SK-N-DZ (cell line): ENCODE measurements at places on chromosomes 3 and 15.

GRCh38 chr15:80504931-80505330 is 100.7 kb downstream of the ARNT2 start:
- no peak for DNase-seq

DNA sequence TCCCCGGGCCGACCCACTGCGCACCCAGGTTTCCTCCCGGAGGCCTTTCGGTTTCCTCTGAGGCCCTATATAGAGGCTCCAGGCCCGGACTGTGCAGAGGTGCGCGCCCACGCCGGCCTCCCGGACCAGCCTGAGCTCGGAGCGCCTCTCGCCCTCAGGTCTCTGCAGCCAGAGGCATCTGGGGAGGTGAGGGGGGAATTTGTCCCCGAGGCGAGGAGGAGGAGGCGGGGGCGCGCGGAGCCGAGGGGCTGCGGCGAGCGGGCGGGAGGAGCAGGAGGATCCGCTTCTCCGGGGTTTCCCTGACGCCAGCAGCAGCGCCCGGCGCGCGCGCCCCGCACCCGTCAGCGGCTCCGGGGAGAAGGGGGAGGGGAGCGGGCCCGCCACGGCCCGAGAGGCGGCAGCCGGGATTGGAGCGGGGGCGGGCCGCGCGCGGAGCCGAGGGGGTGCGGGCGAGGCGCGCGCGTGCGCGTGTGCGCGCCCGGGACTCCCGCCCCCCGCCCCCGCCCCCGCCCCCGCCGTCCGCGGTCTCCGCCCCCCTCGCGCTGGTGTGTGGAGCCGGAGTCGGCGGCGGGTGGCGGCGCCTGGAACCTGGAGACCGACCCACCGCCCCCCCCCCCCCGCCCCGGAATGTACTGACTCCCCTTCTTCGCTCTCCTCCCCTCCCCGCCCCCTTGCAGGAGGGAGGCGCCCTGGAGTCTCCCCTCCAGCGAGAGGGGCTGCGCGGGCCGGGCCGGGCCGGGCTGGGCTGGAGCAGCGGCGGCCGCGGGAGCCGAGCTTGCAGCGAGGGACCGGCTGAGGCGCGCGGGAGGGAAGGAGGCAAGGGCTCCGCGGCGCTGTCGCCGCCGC is at the start of gene NEO1:
Gene NEO1, plus strand, starts transcription at position 657 of the 846 bp plus-strand sequence. CDS start 213 bp downstream, outside the sequence.
- DNase-seq = peak; percentile 88

DNA sequence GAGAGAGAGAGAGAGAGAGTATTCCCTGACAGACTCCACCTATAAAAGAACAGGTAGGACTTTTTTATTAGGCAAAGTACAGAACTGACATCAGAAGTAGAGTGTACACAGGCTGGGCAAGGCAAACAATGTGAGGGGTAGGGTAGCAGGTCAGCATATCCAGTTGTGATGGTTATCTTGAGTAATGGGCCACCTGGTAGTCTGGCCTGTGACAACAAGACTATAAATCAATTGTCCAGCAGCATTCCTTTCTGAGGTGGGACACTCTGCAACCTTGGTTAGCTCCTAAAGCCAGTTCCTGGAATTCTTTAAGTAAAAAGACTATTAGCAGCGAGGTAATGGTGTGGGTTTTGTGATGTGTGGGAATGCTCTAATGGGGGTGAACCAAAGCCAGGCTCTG is 14.9 kb upstream of the TMCC1 start:
- peak; percentile 89 for DNase-seq

GRCh38 chr3:179336345-179336929 is 11.1 kb upstream of the MFN1 start:
- DNase-seq = no peak

DNA sequence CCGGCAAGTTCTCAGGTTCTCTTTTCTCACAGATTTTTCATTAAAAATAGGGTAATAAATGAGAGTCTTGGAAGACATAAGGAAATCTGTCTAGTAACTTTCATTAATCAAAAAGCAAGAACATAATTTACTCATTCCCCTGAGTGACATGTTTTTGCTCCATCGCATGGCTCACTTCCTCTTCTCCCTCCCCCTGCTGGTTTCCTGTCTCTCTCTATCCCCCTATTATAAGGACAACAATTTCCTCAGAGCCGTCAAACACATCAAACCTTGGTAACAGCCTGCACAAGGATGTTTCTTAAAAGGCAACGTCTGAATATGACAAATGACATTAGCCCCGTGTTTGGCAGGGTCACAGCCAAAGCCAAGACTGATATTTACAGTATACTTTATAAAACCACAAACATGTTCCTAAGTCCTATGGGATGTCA is 1149.6 kb downstream of the IGSF11 start:
- no peak for DNase-seq

DNA sequence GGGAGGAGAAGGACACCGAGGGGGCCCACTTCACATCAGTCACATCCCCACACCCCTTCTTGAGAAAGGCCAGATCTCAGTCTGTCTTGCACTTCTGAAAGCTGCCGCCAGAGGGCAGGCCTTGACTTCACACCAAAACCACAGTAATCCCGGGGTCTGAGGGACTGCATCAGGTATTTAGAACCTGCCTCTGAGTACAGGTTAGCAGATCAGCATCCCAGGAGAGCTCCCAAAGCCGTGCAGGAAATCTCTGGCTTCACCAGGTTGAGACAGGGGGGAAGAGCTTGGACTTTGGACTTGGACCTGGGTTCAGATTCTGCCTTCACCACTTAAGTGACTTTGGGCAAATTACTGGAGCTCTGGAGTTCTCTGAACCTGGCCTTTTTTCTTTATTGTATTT is 50.3 kb downstream of the LHFPL4 start:
- DNase-seq = peak; percentile 86

DNA sequence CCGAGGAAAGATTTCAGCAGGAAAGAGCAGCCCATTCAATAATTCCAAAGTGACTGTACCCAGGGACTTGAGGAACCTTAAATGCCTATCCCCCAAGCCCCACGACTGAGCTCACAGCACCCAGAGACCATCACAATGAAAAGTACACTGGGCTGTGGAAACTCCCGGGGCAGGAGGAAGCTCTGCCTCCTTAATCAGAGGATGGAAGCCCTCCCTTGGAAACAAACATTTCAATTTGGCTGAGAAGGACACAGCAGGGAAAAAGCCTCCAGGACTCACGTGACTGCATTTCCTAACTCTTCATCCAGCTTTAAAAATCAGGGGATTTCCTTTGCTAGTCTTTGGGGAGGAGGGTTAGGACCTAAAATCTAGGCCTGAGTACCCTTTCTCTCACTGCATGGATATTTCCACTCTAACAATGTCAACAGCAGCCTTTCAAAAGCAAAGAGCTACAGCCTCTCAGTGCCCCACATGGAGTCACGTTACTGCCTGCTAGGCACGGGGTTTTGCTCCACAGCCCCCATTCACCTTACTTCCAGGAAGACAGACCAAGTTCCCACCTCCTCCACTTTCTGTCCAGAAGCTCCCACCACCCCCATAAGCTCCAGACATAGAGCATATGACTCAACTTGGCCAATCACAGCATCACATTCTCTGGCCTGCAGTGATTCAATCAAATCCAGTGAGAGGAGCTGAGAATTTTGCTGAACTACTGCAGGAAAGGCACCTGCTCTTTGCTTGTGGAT is 68.9 kb upstream of the WNT5A start:
- peak; percentile 27 for DNase-seq

DNA sequence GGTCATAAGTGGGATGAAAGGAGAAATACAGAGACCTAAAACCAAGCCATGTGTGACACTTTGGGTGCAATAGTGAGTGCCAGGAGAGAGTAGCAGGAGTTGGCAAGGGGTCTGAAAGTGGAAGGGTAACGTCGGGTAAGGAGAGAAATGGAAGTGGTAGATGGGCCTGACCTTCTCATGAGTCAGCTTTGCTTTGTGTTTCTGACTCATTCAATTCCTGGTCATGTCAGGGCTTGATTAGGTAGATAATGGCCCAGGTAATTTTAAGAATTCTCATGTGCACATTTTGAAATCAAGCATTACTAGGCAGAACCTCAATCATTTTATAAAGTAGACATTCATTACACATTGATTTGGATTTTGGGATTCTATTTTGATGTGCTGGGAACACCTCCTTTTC is 262.5 kb downstream of the SOX2 start:
- DNase-seq = no peak
